Kidney epithelial cell (primary cell): ENCODE measurements at places on chromosomes 4 and X. TPM values are rescaled to one million over a fixed set of nuclear protein-coding genes. Genes with fewer than 3 reads are reported as not detected.
A peak's percentile ranks its signal among the peaks of the same experiment; 100 is the strongest.

DNA sequence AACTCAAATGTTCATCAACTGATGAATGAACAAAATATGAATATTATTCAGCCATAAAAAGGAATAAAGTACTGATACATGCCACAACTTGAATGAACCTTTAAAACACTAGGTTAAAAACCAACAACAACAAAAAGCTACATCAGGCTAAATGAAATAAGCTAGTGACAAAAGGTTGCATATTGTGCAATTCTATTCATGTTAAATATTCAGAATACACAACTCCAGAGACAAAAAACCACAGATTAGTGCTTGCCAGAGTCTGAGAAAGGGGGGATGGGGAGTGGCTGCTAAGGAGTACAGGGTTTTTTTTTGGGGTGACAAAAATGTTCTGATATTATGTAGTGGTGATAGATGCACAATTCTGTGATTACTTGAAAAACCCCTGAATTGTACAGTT is 58.5 kb downstream of the HAUS3 start:
- no peak for DNase-seq

- no peak for DNase-seq
Measured at GRCh38 chrX:133330956-133331355, 84.3 kb downstream of the GPC4 start.

The PTCHD1 gene
- total RNA-seq, result 0.17 and 0.68 TPM in 2 replicates

- peak; percentile 2 for DNase-seq
Measured at GRCh38 chrX:23694606-23695005, 27.3 kb downstream of the PRDX4 start.

GRCh38 chr4:2073808-2074481 is 14.8 kb downstream of the NAT8L start:
- DNase-seq, result no peak

GRCh38 chrX:16807548-16807947 is 21.3 kb downstream of the TXLNG start:
- DNase-seq, result no peak

DNA sequence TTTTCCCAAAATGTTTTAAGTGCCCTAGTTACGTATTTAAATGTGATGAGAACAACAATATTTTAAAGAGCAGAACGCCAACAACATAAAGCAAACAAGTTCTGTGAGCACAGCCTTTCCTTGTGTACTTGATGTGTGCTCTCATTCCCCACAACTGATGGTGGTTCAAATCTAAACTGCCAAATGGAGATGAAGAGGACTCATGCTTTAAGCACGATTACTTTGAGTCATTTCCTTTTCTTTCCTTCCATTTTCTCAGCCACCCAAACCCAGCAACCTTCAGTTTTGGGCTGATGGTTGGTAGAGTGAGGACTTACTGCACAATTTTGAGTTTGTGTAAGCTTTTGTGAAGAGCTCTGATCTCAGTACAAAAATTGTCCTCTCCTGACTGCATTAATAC is 1.7 kb downstream of the NSD2 start:
- no peak for DNase-seq

DNA sequence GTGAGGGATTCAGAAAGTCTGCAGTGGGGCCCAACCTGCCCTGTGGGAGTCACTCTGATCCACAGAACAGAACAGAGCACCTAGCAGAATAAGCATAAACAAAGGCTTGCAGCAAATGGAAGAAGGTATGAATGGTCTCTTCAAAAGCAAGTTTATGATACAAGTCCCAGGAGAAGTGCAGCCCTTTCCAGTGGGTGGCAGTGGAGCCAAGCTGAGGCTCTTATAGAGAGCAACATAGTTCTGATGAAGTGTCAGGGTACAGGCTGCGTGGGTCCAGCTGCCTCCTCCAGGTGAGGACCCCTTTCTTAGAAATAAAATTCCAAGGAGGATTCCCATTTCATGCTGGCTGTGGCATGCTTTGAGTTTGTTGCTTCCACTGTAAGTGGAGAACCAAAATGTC is 88.8 kb upstream of the PAK3 start:
- DNase-seq, result no peak

The SPANXN4 gene
- total RNA-seq, result not detected in 2 replicates
